ENCODE measurements at places on chromosomes 7 and 10.

DNA sequence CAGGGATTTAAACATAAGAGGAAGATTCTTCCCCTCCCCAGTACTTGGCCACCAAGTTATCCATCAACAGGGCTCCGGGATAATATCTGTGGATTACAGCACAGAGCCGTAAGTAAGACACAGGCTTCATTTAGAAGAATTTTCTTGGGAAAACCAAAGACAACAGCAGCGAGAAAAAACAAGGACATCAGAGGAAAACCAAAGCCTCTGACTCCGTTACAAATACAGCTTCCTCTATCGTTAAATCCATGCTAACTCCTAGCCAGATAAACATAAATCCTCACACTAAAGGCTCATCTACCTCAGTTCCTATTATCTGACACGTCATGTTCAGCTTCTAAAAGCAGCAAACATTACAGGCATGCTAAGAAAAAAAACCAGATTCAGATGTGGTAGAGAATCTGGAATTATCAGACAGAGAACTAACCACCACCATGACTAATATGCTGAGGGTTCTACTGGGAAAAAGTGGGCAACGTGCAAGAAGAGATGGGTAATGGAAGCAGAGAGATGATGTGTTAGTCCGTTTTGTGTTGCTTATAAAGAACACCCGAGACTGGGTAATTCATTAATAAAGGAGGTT, 48.4 kb downstream of the BRI3 start:
- no peak for DNase-seq

- no peak for DNase-seq
Observed at GRCh38 chr7:84677117-84677732, 482.6 kb upstream of the SEMA3A start.

DNA sequence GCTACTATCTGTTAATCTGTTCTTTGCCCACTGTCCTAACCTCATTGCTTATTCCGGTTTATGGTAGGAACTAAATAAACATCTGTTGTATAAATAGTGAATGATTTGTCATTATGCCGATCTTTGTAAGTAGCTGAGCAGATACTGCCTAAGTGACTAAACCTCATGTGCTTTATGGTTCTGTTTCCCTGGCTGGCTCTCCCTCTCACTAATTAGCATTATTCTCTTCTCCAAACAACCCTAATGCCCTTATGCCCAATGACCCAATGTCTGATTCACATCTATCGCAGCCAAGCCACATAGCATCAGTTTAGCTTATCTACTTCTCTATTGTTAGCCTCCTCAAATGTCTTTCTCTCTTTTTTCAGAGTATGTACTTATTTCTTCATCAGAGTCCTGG, 462.3 kb upstream of the POT1 start:
- no peak for DNase-seq

GRCh38 chr10:47325303-47326291, 3.3 kb downstream of the GDF2 start:
- DNase-seq, result no peak

DNA sequence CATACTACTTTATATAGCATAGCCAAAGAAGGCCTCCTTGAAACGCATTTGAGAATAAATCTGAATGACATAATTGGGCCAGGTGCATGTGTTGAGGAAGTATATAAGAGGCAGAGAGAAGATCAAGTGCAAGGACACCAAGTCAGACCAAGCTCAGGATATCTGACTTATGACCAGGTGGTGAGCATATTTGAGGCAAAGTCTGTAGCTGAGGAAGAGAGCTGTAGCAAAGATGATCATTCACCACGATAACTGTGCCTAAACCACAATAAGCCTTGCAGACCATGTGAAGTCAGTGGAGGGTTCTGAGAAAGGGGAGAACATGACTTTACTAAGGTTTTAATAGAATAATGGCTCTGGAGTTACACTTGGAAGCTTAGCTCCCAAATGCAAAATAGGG, 292.3 kb downstream of the SORCS1 start:
- DNase-seq, result no peak

- no peak for DNase-seq
Observed at GRCh38 chr10:78896159-78896928, 172.4 kb upstream of the ZMIZ1 start.

- DNase-seq, result no peak
Observed at GRCh38 chr7:36475381-36475780, 85.7 kb downstream of the ANLN start.

DNA sequence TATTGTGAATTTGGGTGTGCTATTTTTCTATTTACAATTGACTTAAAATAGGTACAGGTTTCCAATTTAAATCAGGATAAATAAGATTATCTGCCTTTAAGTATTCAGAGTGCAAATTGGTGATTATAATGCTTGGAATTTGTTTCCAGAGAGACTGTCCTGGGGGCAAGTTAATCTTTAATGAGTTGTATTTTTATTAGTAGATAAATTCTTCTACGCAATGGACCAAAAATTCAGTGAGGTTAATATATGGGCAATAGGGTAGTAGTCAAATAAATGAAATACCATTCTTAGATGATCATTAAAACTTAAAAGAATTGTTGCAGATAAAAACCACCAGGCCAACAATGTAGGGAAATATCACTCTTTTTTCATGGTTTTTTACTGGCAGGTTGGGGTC, 3.4 kb downstream of the BICC1 start:
- DNase-seq, result no peak

- DNase-seq, result no peak
Observed at GRCh38 chr7:131511774-131512535, 44.5 kb downstream of the PODXL start.

GRCh38 chr10:100806356-100806645, 60.9 kb downstream of the PAX2 start:
- no peak for DNase-seq
